Choroid plexus epithelial cell (primary cell): ENCODE measurements at places on chromosomes 6 and 20.

DNA sequence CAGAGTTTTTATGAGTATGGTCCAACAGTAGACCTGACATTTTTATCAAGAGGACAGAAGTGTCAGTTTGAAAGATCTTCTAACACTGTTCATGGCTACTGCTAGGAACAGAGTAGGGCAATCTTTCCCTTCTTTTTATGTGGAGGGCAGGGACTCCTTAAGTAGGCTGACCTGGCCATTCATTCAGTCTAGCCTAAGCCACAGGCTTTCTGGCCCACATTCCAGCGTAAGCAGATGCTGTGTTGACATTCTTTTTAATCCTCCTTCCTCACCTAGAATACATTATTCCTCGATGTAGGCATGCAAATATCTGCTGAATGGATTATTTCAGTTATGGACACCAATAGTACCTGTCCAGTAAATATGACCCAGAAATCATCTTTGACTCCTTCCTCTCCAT is 188.3 kb downstream of the ATXN1 start:
- no peak for DNase-seq

DNA sequence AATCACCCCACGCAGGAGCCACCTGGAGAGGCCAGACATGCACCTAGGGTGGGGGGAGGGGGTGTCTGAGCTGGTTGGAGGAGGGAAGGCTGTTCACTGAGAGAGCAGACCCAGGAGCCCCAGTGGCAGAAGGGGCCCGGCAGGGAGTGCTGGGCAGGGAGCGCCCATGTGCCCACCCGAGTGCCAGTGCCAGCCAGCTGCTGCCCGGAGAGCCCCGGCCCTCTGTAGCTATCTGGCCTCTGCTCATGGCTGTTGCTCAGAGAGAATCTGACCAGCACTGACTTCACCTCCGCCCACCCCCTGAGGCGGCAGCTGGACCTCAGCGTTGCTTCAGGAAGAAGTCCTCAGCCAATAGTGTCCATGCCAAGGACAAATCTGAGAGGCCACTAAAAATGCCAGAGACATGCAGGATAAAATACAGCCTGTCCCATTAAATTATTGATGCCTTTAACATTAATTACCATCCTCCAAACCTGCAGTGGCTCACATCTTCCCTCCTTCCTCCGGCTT is 22.8 kb downstream of the SLC17A9 start:
- no peak for DNase-seq

DNA sequence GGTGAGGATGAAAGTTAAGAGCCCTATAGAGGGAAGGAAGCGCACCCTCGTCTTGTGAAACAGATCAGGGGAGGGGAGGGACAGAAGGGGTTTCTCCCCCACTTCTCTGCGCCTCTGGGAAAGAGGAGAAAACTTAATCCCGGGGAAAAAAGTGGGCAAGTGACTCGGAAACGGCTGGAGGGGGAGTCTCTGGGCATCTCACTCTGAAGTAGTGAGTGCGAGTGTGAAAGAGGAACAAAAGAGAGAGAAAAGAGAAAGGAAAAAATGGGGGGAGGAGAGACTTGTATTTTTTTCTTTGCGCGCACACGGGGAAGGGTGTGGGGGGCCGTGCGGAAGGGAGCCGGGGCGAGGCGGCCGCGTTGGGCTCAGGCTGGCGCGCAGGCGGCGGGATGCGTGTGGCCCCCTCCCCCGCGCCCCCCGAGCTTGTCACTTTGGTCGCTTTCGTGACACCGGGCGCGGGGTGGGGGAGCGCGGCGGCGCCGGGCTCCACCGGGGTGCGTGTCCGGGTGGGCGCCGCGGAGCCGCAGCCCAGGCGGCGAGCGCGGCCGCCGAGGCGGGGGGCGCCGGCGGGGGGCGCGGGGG is 454 bp downstream of the L3MBTL3 start:
- DNase-seq, result peak; percentile 25

- DNase-seq, result no peak
These were observed 156.7 kb downstream of the SYCP2 start for GRCh38 chr20:59776626-59777330.

- DNase-seq, result no peak
These were observed 307.6 kb upstream of the MAP3K7 start for GRCh38 chr6:90894285-90895130.

DNA sequence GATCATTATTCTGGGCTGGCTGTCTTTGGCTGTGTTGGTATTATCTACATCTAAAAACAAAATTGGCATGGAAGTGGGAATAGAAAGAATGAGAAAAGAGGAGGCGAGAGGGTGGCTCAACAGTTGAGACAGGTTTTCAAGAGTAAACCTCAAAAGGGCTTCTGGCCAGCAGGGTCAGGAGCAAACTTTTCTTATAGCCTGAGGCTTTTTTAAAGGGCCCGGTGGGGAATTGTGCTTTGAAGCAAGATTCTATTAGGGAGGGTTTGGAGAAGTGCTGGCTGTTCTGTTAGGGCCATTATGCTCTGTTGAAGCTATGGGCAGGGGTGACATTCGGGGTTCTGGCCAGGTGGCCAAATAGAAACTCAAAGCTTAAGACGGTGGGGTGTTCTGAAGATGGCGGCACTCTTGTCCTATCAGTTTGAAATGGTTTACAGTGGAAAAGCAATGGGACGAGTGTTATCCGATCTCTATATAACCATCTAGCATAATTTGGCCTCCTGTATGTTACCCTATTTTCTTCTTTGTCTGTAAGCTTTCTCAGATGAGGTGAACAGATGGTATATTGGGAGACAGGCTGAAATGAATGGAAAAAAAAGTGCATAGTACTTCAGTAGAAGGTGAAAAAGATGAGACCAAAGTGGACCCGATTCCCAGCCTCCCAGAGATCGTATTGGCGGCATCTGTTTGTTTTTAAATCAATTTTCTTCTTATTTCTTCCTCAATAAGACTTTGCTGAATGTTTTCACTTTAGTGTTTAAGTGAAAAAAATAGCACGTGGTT is 132.1 kb upstream of the CNR1 start:
- DNase-seq, result peak; percentile 17

GRCh38 chr6:965343-965742 is 272.4 kb upstream of the EXOC2 start:
- no peak for DNase-seq

DNA sequence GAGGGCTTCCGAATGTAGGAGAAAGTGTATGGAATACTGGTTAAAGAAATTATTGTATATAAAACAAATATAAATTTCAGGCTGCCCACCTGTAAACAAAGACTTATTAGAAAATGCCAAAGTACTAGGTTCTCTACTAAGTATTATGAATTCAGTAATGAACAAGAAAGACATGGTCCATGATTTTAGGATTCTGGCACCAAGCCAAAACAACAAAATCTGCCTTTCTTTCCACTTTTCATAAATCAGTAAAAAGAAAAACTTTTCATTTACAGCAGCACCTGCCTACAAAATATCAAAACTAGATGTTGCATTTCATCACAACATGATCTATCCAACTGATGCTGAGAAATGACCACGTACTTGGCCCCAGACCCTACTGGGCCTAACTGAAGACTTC is 14.5 kb upstream of the SNRPB start:
- DNase-seq, result no peak

DNA sequence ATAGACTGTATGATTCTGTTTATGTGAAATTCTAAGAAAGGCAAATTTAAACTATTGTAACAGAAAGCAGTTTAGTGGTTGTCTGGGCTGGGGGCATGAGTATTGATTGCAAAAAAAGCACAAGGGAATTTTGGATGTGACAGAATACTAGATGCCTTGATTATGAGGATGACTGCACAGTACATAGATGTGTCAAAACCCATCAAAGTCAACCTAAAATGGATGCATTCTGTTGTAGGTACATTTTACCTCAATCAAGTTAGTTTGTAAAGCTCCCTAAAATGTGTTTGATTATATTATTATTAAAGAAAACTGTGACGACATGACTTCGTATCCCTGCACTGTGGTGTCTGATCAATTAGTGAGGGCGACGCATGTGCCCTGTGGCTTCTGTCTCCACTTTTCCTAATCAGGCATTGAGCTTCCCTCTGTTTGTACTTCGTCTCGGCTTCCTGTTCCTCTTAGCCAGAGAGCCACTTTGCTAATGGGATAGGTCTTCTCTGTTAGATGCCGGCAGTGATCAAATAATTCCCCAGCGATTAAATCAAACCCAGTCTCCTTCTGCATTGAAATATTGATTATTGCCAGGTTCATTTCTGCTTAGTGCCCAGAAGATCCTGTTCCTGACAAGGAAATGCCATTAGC is 118.3 kb upstream of the GGTLC1 start:
- no peak for DNase-seq

- no peak for DNase-seq
These were observed 14.7 kb upstream of the ALDH8A1 start for GRCh38 chr6:134964451-134965203.

- DNase-seq, result peak; percentile 84
These were observed 16.7 kb upstream of the TBC1D20 start for GRCh38 chr20:478949-479429.

DNA sequence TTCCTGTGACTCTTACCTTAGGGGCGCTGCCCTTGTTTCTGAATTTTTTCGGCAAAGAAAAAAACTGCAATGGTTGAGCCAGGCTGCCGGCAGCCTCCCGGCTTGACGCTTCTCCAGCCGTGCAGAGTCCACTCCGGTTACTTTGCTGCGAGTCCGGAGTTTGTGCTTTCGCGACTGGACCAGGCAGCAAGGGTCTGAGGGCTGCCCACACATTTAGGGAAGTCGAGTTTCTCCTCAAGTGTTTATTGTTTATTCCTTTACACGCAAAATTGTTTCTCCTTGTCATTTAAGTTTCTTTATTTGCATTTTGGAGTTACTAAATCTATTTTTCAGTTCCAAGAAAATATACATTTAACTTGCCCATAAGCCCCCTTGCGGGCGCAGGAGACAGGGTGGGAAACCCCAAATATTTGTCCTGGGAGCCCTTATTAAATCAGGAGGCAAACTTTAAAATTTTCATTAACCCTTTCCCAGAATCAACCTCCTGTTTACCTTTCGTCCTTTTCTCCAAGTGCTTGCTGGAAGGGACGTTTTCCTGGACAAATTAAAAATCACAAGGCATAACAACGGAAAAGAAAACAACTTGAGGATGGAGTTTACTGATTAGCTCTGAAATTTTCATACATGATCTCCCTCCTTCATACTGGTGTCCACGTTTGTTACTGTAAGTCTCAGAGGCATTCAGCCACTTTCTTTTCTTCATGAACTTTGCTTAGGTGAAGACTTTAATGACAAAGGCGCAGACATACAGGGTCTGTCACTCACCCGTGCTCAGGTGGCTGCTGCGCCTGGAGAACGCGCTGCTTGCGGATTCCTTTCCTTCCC is 1.7 kb upstream of the PDE10A start:
- DNase-seq, result peak; percentile 48

GRCh38 chr6:96613291-96613999 is 50.5 kb downstream of the FHL5 start:
- no peak for DNase-seq

DNA sequence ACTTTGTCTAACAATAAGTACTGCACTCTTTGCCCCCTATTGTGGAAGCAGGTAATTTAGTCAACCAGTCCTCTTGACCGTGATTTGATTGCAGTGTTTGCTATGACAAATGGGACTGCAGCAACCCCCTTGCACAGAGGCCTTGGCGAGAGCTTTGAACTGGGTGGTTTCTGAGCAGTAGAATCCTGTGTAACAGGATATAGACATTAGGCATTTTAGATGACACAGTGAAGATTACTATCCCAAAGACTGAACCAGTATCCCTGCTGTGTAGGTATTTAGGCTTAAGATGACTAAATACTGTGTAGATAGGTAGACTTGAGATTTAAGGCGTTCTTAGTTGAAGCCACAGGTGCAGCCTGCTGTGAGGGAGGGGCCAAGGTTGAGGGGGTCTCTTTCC is 9.9 kb downstream of the DNMT3B start:
- DNase-seq, result no peak

- DNase-seq, result no peak
These were observed 422.7 kb downstream of the CD83 start for GRCh38 chr6:14540276-14540675.

GRCh38 chr6:154661768-154662167 is 71.4 kb upstream of the SCAF8 start:
- DNase-seq, result peak; percentile 23

DNA sequence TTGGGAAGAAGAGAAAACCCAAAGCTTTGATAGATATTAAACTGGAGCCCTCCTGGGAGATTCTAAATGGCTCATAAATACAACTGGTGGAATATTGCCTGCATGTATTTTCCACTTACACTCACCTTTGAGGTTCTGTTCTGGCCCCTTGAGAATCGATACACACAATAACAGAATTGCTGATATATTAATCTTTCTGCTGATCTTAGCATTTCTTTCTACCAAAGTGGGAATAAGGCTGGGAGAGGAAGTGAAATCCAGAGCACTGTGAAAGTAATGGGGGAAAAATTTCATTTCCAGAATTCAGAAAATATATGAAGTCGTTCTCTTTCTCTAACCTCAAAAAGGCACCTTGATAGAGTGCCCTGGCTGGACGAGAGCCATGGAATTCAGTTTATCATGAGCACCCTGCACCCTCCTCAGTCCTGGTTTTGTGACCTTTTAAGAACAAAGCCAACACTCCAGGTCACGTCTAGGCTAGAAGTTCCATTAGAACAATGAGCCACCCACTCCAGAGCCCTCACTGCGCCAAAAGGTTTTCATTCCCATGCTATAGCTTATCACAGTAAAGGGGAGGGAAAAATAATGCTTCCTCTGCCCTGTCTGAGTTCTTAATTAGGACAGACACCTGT is 244.5 kb downstream of the CD83 start:
- no peak for DNase-seq

GRCh38 chr20:44084891-44085290 is 102.1 kb downstream of the JPH2 start:
- no peak for DNase-seq

GRCh38 chr6:4941782-4942672 is 61.8 kb downstream of the RPP40 start:
- DNase-seq, result peak; percentile 97

DNA sequence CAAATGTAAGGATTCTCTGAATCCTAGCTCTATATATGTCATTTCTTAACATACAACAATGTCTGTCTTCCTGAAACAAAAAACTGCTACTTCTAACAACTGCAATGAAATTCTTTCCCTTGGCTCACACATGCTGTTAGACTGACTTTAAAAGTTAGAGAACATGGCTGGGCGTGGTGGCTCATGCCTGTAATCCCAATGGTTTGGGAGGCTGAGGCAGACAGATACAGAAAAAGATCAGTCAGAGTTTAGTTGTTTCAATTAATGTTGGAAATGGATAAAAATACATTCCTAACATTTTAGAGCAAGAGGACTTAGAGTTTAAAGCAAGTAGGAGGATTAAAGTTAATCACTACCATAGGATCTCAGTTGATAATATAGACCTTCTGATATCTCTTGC is 28.7 kb upstream of the KIAA1586 start:
- DNase-seq, result no peak

DNA sequence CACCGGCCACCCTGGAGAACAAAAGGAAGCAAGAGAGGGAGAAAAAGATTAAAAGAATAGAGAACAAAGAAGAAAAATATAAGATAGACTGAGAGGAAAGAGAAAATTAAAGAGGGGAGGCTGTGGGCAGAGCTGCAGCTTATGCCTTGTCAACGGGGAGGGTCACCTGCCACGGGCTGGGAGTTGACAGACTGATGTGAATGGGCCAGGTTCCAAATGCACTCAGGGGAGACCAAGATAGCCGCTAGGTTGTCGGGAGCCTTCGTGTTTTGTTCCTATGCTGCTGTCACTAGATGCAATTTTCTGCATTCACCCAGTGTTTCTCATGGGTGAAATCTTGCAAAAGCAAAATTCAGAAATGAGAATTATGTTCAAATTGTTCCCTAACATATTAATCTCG is 119.6 kb upstream of the MTHFD1L start:
- DNase-seq, result no peak

- peak; percentile 84 for DNase-seq
These were observed 177.6 kb upstream of the PHACTR1 start for GRCh38 chr6:12538881-12539357.

- peak; percentile 6 for DNase-seq
These were observed 201.3 kb downstream of the EPHA7 start for GRCh38 chr6:93218096-93218495.
